ENCODE measurements at places on chromosomes 11 and 22.

- H3K27me3 ChIP-seq = no peaks in the 10 kb centered on the region
- DNase-seq = no peak
- H3K4me3 ChIP-seq = no peak overlapping the region
- no peaks in the 10 kb centered on the region for H3K4me1 ChIP-seq
- no peak overlapping the region for H3K27ac ChIP-seq
Observed at GRCh38 chr11:2835296-2835695, 50.3 kb downstream of the CDKN1C start.

DNA sequence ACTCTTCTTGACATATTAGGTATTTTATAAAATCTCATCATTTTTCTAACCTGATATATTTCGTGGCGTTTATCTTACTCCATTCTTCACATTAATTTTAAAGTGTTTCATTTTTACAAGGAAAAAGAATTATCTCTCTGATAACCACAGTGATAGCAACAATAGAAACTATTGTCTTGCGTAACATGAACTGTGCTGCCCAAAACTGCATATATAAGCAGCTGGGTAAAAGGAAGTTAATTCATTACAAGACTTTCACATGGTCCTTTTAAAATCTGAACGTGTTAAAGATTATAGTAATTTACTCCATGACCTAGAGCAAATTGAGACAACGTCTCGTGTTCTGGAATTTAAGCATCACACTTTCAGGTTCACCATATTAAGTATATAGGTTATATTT, 210.4 kb upstream of the GRIA4 start:
- no peaks in the 10 kb centered on the region for H3K36me3 ChIP-seq
- no peak overlapping the region for H3K27ac ChIP-seq
- H3K4me3 ChIP-seq = no peak overlapping the region
- H3K4me1 ChIP-seq = no peaks in the 10 kb centered on the region

DNA sequence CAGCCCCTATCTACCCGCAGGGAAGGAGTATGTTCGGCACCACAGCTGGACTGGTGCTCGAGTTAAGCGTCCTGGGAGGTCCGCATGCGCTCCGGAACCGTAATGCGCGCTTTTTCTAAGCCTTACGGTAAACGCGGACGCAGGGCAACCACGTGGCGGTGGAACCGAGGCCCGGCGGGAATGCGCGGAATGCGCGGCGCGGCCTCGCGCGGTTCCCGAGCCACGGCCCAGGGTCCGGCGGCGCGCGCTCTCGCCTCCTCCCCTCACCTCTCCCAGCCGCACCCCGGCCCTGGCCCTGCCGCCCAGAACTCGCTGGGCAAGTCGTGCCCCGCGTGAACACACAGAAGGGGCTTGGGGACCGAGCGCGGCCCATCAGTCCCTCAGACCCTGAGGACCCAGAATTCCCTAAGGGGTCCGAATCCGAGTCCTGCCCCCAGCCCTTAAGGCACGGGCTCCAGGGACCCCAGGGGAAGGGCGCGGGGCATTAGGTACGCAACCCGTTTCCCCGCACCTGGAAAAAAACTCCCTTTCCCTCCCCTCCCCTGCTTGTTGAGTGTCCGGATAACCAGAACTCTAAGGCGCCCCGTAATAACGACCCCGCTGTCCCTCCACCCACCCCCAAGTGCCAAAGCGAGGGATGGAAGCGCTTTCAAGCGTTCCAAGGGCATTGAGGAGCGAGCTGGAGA, 4.3 kb upstream of the CCND1 start:
- no peak overlapping the region for H3K4me3 ChIP-seq
- H3K27ac ChIP-seq = no peak overlapping the region
- peaks cover 17% of the 10 kb centered on the region for H3K4me1 ChIP-seq

GRCh38 chr11:21820176-21820575, 372.7 kb upstream of the ANO5 start:
- no peak overlapping the region for H3K4me3 ChIP-seq
- H3K27ac ChIP-seq = no peak overlapping the region
- no peaks in the 10 kb centered on the region for H3K4me1 ChIP-seq

DNA sequence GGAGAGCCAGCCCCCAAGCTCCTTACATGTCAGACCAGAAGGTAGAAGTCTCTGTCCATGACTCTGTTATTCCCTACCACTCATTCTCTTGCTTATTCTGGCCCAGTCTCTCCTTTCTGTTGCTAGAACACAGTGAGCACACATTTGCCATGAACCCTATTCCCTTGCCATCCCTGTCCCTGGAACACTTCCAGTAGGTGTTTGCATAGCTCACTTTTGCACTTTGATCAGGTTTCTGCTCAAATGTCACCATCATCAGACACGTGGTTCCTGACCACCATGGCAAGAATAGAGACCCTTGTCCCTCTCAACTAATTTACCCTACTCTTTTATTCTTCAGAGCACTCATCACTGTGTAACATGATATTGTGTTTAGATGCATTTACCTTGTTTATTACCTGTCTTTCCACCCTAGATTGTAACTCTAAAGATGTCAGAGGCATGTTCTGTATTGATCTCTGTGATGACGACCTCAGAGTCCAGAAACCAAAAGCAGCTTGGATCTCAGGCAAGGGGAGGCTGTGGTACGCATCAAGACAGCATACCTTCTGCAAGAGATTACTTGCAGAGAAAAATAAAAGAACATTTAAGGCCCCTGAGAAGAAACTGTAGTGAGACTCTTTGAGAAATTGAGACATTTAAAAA, 606.4 kb downstream of the OPCML start:
- H3K36me3 ChIP-seq = no peaks in the 10 kb centered on the region
- peak overlapping the region; percentile 77 for H3K27ac ChIP-seq
- H3K4me1 ChIP-seq = no peaks in the 10 kb centered on the region
- H3K4me3 ChIP-seq = no peak overlapping the region
- no peak for DNase-seq
- H3K27me3 ChIP-seq = no peaks in the 10 kb centered on the region

- no peak overlapping the region for H3K27ac ChIP-seq
- no peaks in the 10 kb centered on the region for H3K27me3 ChIP-seq
- no peaks in the 10 kb centered on the region for H3K36me3 ChIP-seq
- H3K4me3 ChIP-seq = no peak overlapping the region
Observed at GRCh38 chr22:43230971-43231723, 44.2 kb upstream of the TTLL12 start.

GRCh38 chr22:26570115-26570514, 19.8 kb downstream of the TPST2 start:
- peaks cover 3% of the 10 kb centered on the region for H3K36me3 ChIP-seq
- no peaks in the 10 kb centered on the region for H3K27me3 ChIP-seq
- H3K27ac ChIP-seq = no peak overlapping the region
- H3K4me1 ChIP-seq = peaks cover 50% of the 10 kb centered on the region
- H3K4me3 ChIP-seq = no peak overlapping the region

DNA sequence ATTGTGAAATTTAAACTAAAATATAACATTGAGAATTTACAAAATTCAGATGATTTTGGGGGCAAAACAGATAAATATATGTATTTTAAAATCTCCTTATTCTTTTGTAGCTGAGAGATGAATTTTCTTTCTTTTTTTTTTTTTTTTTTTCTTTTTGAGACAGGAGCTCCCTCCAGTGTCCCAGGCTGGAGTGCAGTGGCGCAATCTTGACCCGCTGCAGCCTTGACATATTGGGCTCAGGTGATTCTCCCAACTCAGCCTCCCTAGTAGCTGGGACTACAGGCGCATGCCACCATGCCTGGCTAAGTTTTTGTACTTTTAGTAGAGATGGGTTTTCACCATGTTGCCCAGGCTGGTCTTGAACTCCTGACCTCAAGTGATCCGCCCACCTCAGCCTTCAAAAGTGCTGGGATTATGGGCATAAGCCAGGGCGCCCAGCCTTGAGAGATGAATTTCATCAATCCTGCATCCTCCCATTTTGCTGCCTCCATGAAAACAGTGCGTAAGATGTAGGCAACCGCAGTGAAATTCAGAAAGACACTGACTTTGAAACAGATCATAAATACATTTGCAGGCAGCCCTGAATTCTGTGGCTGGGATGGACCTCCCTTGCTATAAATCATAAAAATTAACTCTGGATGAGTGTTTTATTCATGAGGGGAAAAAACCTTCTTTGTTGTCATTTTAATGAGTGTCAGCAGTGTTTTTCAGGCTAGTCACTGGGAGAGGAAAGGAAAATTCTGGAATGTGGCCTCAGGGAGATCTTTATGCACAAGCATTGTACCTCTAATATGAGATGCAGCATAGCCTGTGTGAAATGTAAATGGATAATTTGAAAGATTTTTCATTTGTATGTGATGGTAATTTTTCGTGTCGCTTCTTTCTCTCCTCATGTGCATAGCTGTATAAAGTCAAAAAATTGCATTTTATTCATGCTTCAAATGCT, 14.4 kb downstream of the ELMOD1 start:
- H3K27ac ChIP-seq = no peak overlapping the region
- peaks cover 9% of the 10 kb centered on the region for H3K4me1 ChIP-seq
- H3K4me3 ChIP-seq = no peak overlapping the region
- no peak for DNase-seq
- no peaks in the 10 kb centered on the region for H3K27me3 ChIP-seq
- no peaks in the 10 kb centered on the region for H3K36me3 ChIP-seq

- H3K27me3 ChIP-seq = no peaks in the 10 kb centered on the region
- H3K4me1 ChIP-seq = no peaks in the 10 kb centered on the region
- H3K27ac ChIP-seq = no peak overlapping the region
- DNase-seq = no peak
- no peaks in the 10 kb centered on the region for H3K36me3 ChIP-seq
Observed at GRCh38 chr11:117930668-117931330, 1.6 kb upstream of the TMPRSS13 start.

DNA sequence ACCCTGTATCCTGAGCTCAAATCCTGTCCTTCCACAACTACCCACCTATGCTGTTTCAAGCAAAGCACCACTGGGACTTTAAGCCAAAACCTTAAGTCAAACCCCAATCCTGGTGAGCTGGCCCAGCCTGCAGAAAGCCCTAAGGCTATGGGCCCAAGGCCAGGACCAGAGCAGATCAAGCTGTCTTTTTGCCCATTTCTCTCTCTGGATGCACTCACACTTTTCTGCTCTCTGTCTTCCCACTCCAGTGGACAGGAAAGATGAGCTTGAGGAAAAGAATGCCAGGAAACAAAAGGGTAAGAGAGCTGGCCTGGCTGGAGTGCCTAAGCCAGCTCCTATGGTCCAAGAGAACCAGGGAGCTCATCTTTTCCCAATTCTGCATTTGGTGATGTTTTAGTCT, 284.3 kb upstream of the ISX start:
- DNase-seq = no peak
- H3K27me3 ChIP-seq = no peaks in the 10 kb centered on the region
- no peak overlapping the region for H3K4me3 ChIP-seq
- H3K36me3 ChIP-seq = no peaks in the 10 kb centered on the region
- no peak overlapping the region for H3K27ac ChIP-seq

DNA sequence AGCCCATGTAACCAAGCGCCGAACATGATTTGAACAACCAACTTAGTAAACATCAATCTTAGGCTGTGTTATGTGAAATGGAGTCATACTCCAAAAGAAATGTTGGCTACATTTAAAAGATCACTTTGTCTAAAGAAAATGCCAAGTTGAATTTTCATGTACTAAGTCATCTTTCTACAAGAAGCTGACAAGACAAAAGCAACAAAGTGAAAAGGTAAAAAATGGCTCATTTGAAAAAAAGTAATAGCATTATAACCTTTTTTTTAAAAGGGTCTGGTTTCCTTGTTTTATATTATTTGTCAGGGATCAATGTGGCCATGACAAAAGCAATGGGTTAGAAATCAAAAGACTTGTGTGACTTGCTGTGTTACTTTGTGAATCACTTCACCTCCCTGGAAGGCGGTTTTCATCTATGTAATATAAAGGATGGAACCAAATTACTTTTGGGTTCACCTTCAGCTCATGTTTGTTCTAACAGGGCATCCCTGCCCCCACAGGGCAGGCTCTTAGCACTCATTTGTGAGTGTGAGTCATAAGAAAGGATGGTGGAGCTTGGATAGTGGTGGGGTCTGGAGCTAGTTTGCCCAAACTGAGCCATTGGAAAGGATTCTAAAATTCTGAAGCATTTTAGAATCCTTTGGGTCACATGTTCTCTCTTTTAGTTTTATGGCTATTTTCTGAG, 131.9 kb upstream of the MTMR2 start:
- H3K36me3 ChIP-seq = no peaks in the 10 kb centered on the region
- H3K27ac ChIP-seq = no peak overlapping the region
- DNase-seq = no peak
- H3K4me1 ChIP-seq = no peaks in the 10 kb centered on the region
- no peaks in the 10 kb centered on the region for H3K27me3 ChIP-seq
- H3K4me3 ChIP-seq = no peak overlapping the region

- no peaks in the 10 kb centered on the region for H3K27me3 ChIP-seq
- DNase-seq = no peak
- H3K4me3 ChIP-seq = no peak overlapping the region
- H3K36me3 ChIP-seq = no peaks in the 10 kb centered on the region
- H3K27ac ChIP-seq = no peak overlapping the region
Observed at GRCh38 chr11:38438091-38438490, 1840.1 kb upstream of the RAG2 start.

- DNase-seq = no peak
- H3K36me3 ChIP-seq = peaks cover 13% of the 10 kb centered on the region
- H3K27ac ChIP-seq = no peak overlapping the region
- H3K4me1 ChIP-seq = no peaks in the 10 kb centered on the region
- no peaks in the 10 kb centered on the region for H3K27me3 ChIP-seq
- H3K4me3 ChIP-seq = no peak overlapping the region
Observed at GRCh38 chr22:30944986-30945385, 23.6 kb downstream of the MORC2 start.

- H3K27ac ChIP-seq = no peak overlapping the region
- no peaks in the 10 kb centered on the region for H3K36me3 ChIP-seq
- H3K27me3 ChIP-seq = no peaks in the 10 kb centered on the region
- no peak overlapping the region for H3K4me3 ChIP-seq
Observed at GRCh38 chr11:13098616-13099289, 89.6 kb downstream of the RASSF10 start.

DNA sequence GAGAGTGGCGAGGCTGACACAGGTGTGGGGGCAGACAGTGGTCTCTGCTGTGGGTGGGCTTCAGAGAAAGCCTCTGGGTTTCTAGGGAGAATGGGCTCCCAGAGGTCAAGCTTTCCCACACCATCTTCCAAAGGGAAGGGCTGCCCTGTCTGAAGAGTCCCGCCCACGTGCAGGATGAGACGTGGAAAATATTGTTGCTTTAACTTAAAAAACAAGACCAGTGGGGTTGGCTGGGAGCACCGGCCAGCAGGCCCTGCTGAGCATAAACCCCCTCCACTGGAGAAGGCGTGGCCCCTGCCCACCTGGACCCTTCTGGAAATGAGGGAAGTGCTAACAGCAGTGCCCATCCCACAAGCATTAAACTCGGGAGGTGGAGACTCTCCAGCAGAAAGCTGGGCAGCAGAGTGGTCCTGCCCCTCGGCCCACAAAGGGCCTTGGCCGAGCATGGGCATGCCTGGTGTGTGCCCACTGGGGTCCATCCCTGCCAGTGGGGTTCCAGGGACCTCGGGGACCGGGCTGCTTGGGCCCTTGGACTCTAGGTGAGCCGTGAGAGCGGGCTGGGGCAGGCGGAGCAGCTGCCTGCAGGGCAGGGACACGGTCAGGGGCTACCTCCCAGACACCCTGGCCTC, 15.4 kb downstream of the SELENOO start:
- H3K27ac ChIP-seq = no peak overlapping the region
- peaks cover 5% of the 10 kb centered on the region for H3K4me1 ChIP-seq
- no peak for DNase-seq
- H3K27me3 ChIP-seq = no peaks in the 10 kb centered on the region

DNA sequence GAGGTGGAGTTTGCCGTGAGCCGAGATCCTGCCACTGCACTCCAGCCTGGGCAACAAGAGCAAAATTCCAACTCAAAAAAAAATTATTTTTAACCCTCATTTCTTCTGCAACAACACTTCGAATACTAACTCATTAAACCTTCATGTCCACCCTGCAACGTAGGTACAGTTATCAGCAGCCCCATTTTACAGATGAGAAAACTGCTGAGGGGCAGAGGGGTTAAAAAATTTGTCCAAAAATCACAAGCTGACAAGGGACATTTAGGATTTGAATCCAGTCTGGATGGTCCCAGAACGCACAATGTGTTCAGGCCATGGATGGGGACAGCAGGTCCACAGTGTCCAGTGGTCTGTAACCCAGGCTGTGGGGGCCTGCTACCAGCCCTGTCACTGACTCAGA, 29.0 kb downstream of the RHOD start:
- H3K36me3 ChIP-seq = no peaks in the 10 kb centered on the region
- no peaks in the 10 kb centered on the region for H3K27me3 ChIP-seq
- DNase-seq = no peak
- no peak overlapping the region for H3K27ac ChIP-seq

All from liver (tissue), 10 donors.